ENCODE measurements at places on chromosomes 2 and 18.

DNA sequence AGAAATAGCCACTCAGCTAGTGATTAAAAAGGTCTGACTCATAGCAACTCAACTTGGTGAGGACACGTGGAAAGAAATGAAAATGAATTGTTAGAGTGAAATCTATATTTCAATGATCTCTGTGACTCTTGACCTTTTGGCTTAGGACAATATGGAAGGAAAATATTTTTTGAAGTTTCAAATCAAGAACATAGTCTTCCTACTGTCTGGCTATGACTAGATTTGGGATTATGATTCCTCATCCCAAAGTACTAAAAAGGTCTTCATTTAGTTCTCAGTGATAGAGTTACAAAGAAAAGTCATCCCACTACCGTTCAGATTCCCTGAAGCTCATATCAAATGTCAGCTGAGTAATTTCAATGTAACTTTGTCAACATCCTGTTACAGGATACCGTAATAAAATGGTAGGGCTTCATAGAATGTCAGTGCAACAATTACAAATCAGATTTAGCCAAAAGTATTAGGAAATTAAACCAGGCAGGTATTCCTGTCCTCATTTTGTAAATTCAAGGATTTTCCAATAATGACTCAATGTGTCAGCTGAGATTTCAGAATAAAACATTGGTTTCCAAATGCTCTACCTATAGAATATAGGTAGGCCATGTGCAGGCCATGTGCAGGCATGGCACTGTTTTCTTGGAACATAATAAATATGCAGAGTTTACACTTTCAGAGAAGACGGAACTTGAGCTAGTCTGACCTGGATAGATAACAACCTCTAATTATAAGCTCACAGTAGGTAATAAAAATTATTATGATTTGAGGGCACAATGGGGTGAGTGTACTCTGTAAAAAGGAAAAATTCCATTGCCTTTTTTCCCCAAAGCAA, 36.0 kb downstream of the ANKRD29 start:
- no peak for DNase-seq

- no peak for DNase-seq
Measured at GRCh38 chr2:196565106-196565765, 74.3 kb upstream of the CCDC150 start.

GRCh38 chr2:188983427-188984064, 9.4 kb downstream of the COL3A1 start:
- no peak for DNase-seq

DNA sequence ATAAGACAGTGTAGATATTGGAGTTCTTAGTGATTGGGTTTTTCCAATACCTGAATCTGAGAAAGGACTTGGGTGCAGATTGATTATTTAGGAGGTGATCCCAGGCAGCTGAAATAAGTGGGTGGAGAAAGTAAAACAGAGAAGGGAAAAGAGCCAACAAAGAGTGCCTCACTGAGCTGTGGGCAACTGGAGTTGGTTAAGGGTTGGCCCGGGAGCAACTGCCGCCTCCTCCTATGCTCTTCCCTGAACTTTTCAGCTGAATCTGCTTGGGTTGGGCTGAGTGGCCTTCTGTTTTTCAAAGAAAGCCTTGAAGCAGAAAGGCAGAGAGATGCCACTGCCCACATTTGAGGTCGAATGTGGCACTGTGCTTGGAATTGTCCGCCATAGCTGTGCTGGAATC, 20.9 kb upstream of the CCDC150 start:
- DNase-seq, result no peak

DNA sequence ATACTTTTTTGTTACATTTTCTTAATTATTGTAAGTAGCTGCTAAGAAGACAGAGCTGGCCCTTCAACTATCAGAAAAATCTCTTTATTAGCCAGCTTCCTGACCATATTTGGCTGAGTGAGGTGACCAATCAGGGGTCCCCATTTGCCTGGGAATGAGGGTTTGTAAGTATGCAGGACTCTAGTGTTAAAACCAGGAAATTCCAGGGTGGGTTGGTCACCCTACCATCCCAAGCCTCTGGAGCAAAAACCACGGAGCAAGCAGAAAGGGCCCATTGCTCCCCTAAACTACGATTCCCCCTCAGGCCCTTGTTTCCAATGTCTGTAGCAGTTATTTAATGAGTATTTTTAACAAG, 165.6 kb upstream of the NCKAP5 start:
- DNase-seq, result no peak

DNA sequence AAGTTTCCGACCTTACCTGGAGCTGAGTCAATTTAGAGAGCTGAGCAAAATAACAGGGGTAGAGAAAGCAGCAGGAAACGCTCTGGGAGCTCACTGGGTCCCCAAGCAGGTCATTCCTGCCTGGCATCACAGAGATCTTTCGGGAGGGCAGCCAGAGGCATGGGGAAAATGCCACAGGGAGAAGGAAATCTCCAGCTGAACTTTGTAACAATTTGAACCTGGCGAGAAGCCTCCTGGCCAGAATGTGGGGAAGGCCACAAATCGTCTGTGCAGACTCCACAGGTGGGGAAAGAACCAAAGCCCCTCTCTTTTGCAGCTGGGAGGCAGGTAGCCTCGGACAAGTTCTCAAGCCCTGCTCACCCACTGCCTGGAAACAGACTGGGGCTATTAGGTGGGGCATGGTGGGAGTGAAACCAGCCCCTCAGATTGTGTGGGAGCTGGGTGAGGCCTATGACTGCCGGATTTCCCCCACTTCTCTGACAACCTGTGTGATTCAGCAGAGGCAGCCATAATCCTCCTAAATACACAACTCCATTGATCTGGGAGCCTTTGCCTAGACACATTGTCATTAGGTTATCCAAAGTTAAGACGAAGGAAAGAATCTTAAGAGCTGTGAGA, 53.9 kb downstream of the INO80D start:
- DNase-seq, result no peak

GRCh38 chr2:17190527-17190926, 327.7 kb downstream of the RAD51AP2 start:
- DNase-seq, result no peak

GRCh38 chr2:85269959-85270358, 57.8 kb downstream of the TGOLN2 start:
- no peak for DNase-seq

DNA sequence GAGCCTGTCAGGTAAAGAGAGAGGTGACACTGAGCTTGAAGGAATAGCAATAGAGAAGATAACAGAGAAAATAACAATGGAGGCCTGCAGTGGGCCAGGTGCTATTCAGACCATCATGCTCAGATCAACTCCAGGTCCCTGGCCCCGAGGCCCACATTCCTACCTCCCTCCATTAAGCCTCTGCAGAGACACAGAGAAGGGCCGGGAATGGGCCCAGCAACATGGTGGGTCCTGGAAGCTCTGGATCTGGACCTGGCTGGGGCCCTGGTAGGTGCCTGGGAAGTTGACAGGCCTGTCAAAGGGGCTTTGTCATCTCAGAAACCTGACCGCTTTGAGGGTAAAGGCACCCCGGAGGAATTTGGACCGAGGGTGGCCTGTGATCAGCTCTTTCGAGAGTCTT, 159.7 kb upstream of the GLI2 start:
- no peak for DNase-seq
